ENCODE measurements at places on chromosomes 3 and 15.

DNA sequence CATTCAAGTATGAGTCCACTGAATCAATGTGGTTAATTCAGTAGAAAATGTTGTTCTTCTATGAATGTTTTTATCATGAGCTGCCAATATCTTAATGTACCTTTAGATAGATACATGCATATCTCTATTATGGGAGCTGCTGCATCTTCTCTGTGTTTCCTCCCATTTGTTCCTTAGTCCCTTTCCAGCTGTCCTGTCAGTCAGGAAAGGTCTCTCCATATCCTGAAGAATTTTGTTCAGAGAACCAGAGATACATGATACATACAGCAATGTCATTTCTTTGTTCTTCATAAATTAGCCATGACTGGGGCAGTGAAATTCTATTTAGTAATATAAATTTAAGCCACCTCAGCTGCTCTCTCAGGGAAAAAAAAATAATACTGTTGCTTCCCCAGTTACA is 103.7 kb downstream of the P3H2 start:
- no peak for DNase-seq

GRCh38 chr3:37024092-37024491 is 30.8 kb downstream of the MLH1 start:
- no peak for DNase-seq

DNA sequence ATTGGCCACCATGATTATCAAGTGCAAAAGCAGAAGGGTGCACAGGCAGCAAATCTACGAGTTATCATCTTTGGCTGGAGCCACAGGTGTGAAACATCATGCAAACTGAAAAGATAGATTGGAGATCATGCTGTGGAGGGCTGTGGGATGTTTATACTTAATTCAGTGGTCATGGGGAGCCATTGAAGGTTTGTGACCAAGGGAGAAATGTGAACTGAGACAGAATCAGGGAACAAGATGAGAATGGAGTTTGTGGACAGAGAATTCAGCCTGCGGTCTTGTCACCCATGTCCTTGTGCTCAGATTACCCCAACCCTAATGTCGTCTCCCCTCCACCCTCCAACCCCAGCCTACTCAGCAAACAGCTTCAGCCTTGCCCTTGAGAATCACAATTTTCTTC is 62.9 kb upstream of the ACAN start:
- peak; percentile 83 for DNase-seq

DNA sequence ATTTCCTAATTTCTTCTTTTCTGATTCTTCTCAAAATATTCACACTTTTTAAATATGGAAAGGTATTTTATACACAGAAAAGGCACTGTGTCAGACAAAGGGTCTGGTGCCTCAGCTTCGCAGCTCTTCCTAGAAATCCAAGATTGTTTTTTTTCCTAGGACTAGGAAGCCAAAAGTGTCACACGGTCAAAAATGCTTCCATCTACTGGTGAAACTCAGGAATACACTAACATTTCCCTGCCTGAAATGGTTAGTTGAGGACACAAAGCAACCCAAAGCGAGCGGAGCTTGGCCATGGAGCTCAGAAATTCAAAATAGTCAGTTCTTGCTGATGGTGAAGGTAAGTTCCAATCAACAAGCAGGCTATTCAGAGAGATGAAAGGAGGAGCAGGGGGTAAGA is 426.5 kb upstream of the RASGRP1 start:
- no peak for DNase-seq

DNA sequence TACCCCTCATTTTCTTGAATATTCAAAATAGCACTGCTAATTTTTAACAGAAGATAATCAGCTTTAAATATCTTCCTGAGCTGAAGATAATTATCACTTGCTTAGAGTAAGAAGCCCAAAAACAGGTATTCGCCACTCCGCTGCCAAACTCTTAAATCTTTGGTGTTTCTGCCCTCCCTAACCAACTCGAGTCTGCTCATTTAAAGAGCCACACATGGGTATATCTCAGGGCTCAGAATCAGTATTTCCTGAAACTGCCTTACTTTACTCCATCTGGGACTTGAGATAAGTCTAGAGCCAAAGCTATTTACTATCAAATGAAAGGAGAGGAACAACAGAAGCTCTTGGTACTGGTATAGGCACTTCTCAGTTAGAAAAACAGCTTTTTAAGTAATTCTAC is 10.8 kb downstream of the PDCD10 start:
- DNase-seq = no peak

- DNase-seq = no peak
Measured at GRCh38 chr15:91776104-91776503, 77.4 kb upstream of the SLCO3A1 start.

GRCh38 chr3:15750143-15750542 is 47.6 kb downstream of the ANKRD28 start:
- no peak for DNase-seq

DNA sequence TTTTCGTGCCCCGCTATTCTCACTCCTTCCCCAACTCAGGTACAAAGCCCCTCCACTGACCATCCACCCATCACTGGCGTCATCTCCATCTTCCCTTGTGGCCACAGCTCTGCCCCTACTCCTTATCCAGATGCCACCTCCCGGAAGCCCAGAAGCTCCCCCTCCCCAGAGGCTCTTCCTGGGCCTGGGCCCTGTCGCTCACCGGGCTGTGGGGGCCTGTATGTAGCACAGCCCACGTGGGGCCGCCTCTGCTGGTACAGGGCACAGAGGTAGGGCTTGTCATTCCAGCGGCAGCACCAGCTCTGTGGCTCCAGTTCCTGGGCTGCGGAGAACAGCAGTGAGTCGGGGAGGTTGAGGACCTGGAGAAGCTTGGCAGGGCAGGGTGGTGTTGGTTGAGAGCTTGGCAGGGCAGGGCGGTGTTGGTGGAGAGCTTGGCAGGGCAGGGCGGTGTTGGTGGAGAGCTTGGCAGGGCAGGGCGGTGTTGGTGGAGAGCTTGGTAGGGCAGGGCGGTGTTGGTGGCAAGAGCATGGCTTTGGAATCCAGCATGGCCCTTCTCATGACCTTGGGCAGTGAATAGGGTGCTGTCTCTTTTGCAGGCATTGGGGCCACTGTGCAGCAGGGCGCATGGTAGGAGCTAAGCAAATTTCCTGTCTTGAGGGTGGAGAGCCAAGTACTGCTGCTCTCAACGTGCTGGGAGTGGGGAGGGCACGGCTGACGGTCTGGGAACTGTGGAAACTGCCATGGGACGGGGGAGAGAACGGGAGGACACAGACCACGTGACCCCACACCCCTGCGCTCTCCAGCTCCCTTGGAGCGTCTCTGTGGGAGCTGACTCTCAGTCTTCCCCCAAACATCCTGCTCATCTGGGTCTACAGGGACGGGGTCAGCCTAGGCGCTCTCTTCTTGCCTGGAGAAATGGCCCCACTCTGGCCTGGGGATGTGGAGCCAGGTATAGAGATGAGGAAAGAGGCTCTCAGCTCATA is 43.4 kb downstream of the MUC20 start:
- no peak for DNase-seq

- DNase-seq = no peak
Measured at GRCh38 chr3:133910422-133910821, 14.7 kb upstream of the RAB6B start.

DNA sequence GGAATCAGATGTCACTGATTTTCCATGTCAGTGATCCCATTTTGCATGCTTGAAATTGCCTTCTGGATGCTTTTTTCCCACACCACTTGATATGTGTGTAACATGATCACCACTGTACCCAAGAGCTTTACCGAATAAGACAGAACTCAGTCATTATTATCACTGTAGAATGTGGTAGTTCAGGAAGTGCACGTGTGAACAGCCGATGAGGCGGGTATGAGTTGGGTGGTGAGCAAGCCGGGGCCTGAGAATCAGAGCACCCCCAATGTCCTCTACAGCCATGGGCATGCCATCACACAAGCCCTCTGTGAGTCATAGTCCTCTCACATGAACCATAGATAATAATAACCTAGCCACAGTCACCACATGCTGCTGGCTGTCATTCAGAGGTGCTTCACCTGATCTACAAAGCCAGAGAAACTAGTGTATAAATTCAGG is 470.8 kb downstream of the SOX2 start:
- no peak for DNase-seq

DNA sequence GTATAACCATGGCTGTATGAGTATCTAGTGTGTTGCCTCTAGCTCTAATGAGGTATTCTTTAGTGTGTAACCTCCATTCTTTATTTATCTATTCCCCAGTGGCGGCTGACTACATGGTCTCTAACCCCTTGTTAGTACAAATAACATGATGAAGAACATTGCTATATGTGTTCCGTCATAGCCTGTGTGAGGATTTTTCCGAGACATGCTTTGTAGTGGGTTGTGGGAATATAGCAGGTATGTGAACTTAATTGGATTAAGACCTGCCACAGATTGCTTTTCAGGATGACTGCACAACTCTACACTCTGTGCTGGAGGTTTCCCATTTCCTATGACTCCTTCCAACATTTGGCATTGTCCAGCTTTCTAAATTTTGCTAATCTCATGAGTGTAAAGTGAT is 563.4 kb downstream of the ROBO1 start:
- no peak for DNase-seq

DNA sequence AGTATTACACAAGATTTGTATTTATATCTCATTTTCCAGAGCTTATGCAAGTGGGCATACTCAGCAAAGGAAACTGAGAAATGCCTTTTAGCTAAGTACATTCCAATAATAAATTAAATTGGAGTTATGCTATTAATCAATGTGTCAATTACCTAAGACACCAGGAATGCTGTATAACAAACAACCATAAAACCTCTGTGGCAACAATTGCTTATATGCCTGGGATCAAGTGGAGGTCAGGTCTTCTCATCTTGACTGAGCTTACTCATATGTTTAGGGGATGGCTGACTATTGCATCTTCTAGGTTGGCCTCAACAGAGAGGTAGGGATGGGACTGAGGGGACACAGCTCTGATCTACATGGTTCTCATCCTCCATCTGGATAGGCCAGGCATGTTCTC is 30.7 kb downstream of the CD200R1L start:
- no peak for DNase-seq

GRCh38 chr3:16510620-16511319 is 2.7 kb downstream of the RFTN1 start:
- no peak for DNase-seq

GRCh38 chr15:60520013-60520824 is 41.3 kb upstream of the ICE2 start:
- DNase-seq = no peak

GRCh38 chr15:63638839-63639238 is 41.7 kb downstream of the FBXL22 start:
- no peak for DNase-seq

DNA sequence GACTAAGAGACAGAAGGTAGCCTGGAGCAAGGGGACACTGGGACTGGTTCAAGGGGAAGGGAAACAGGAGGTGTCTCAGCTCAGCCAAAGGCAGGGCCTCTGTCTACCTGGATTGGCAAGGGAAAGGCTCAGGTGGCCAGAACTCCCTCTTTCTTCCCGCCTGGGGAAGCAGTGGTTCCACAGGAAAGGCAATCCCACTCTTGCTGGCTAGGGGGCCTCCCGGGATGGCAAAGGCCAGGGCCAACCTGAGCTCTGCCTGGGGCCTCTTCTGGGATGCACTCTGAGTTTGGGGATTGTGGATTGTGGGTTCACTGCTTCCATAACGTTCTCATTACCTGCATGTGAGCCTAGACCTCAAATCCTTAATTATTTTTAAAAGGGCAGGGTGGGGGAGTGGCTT is 13.0 kb upstream of the PARP6 start:
- no peak for DNase-seq

GRCh38 chr3:11053926-11054503 is 61.5 kb downstream of the SLC6A1 start:
- no peak for DNase-seq

- DNase-seq = peak; percentile 39
Measured at GRCh38 chr3:14152233-14152962, 26.0 kb downstream of the XPC start.

- DNase-seq = no peak
Measured at GRCh38 chr3:19284974-19285373, 136.7 kb downstream of the KCNH8 start.

GRCh38 chr3:124384527-124384926 is 345.7 kb upstream of the UMPS start:
- no peak for DNase-seq

- DNase-seq = no peak
Measured at GRCh38 chr15:25268166-25268565, 170.7 kb downstream of the UBE3A start.

DNA sequence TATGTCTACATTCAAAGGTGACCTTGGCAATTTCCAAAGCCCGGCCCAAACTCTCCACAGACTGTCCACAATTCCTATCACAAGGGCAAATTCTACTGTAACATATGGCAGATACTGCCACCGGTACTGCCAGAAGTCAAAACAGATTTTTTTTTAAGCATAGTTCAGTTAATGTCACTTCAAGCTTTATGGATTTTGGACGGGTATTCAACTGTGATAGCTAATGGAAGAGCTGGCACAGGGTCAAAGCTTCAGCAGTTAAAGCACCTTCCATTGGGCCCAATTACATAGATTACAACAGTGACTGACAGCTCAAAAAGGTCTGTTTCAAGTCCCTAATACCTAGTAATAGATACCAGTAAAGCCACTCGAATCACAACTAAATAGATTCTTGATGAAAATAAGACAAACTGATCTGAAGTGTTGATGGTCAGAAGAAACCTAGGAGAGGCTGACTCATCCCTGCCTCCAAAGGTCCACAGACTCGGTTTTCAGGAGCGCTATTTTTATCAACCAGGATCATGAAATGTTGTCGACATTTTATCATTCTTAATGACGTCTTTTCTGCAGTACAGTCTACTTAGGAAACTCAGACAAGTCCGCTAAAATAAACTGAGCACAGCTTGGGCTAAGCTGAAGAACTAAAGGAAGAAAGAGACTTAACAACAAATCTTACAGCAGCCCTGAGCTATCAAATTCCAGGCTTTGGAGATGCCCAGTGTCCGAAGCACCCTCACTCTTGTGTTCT is 38.7 kb downstream of the ANXA2 start:
- DNase-seq = no peak

- DNase-seq = no peak
Measured at GRCh38 chr3:87621667-87622066, 345.3 kb upstream of the POU1F1 start.

DNA sequence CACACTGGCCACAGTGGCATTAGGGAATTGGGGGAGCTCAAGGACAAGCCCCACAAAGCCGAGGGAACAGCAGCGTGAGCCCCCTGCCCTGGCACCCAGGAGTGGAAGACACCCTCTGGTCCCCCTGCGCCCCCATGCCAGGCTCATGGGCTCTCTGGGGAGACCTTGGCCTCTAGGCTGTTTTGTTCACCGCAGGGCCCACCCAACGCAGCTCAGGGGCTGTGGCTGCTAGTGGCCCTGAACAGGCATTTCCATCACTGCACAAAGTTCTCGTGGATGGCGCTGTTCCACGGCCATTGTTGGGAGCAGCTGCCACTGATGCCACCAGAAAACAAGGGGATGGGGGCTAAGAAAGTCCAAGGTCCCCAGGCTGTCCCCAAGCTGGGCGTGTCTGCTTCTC is 147.7 kb downstream of the NSMCE3 start:
- DNase-seq = no peak

- DNase-seq = no peak
Measured at GRCh38 chr3:184857099-184857498, 45.1 kb downstream of the VPS8 start.

GRCh38 chr3:143771939-143772338 is 76.3 kb downstream of the SLC9A9 start:
- no peak for DNase-seq

- no peak for DNase-seq
Measured at GRCh38 chr15:68423359-68424296, 8.3 kb downstream of the ITGA11 start.

GRCh38 chr15:88126695-88127431 is 129.7 kb downstream of the NTRK3 start:
- no peak for DNase-seq
